ENCODE measurements at places on chromosomes 5 and 9.

- no peak for DNase-seq
Measured at GRCh38 chr9:137127301-137128157, 11.4 kb upstream of the GRIN1 start.

GRCh38 chr9:116945817-116946216 is 258.7 kb downstream of the TRIM32 start:
- no peak for DNase-seq

- DNase-seq: no peak
Measured at GRCh38 chr5:148748702-148749392, 77.6 kb upstream of the ADRB2 start.

- peak; percentile 74 for DNase-seq
Measured at GRCh38 chr9:118455788-118456187, 751.6 kb downstream of the TLR4 start.

All from RCC 7860 (cell line).